Common myeloid progenitor, CD34-positive (primary cell): ENCODE measurements at places on chromosomes 3 and 15.

DNA sequence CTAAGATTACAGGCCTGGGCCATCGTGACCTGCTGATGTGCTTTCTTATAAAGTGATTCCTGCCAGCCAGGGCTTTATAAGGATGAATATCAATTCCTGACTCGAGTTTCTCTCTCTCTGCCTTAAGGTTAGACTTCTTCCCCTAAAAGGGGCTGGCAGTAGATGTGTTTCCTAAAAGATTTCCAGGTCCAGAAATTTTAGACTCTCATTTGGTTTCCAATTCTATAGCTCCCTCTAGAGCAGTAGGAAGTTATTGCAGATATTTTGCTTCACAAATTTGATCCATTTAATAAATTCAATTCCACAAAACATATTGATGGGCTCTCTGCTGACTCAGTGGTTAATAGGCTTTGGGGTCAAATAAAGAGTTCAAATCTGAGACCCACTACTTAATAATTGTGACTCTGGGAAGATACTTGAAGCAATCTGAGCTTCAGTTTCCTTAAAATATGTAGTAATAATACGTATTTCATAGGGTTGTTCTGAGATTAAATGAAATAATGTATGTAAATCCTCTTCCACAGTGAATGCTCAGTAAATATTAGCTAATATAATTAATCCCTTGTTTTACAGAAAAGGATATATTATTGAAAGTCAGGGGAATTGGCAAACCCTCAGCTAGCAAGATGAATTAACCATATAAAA, 2.1 kb downstream of the TRIM69 start:
- DNase-seq: peak; percentile 60

DNA sequence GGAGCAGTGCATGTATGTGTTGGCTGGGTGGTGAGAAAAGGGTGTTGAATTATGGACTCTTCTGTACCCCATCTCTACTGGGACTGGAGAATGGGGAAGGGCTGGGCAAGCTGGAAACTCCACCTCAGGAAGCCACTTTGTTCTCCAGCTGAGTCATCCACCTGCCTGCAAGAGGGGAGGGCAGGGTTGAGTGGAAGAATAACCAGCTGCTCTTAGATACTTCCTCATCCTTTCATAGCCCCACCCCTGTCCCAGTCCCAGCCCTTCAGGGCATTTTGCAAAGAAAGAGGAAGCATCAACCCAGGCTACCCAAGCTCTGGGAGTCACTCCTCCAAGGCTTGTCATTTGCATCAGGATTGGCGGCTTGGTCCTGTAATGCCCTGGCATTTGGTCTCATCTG, 33.1 kb downstream of the RAB11A start:
- peak; percentile 94 for DNase-seq

GRCh38 chr3:2485027-2485375, 386.3 kb downstream of the CNTN4 start:
- DNase-seq: no peak

- DNase-seq: no peak
Measured at GRCh38 chr3:53162672-53163443, 1.8 kb downstream of the PRKCD start.

DNA sequence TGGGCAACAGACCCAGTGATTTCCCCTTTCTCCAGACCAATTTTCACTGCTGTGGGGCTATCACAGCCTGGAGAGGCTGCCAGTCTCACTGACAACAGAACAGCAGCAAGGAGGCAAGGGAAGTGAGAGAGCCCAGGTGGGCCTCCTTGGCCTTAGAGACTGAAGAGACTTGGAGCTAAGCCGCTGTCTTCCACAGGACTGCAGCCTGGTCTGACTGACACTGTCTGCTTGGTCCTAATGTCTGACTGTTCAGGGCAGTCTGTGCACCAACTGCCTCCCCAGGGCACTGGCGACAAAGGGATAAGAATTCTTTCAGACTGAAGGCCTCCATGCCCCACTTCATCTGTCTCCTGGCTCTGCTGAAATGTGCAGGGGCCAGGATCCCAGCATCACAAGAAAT, 11.5 kb downstream of the POMGNT2 start:
- no peak for DNase-seq

DNA sequence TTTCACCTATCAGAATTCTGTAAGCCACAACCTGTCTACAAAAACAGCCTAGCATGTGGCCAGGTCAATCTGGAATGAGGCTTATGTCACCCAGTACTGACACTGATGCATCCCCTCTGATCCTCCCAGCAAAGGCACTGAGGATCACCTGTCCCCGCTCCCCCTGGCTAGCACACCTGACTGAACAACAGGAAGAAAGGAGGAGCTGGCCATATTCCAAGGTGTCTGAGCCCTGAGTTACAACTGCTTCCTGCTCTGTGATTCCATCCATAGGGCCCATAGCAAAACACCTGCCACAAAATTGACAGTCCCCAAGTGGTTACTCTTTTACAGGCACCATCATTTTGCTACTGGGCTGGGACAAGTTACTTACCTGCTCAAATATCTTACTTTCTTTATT, 555.5 kb upstream of the CFAP20DC start:
- DNase-seq: no peak

- peak; percentile 43 for DNase-seq
Measured at GRCh38 chr15:65521350-65521749, 3.9 kb upstream of the DPP8 start.

DNA sequence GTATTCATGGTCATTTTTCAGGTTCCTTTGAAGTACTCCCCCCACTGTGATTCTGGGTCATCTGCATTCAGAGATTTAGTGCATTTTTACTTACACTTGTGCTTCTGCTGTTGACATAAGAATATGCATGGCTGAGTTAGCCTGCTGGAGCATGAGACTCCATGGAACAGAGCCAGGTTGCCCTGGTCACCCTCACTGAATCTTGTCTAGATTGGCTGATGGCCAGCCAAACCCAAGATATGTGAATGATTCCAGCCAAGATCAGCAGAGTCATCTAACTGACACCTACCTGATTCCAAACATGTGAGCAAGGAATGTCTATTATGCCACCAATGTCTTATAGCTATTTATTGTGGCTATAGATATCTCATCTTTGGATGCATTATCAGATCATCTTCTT, 25.1 kb downstream of the DTWD1 start:
- no peak for DNase-seq

- DNase-seq: no peak
Measured at GRCh38 chr3:79016587-79017376, 751.0 kb downstream of the ROBO1 start.

DNA sequence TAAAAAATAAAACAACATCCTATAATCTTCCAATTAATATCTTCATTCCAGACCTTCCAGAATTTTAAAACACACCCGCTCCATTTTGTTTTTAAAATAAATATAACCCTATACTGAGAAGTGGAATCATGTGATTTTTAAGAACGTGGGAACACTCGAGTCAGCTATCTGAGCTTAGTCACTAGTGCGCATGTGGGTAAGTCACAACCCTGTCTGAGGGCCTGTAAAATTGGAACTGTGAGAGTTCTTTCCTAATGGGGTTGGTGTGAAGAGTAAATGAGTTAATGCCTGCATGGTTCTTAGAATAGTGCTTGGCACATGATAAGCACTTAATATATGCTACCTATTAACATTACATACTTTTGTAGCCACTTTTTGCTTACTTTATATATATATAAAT, 19.9 kb upstream of the POLR2M start:
- no peak for DNase-seq

DNA sequence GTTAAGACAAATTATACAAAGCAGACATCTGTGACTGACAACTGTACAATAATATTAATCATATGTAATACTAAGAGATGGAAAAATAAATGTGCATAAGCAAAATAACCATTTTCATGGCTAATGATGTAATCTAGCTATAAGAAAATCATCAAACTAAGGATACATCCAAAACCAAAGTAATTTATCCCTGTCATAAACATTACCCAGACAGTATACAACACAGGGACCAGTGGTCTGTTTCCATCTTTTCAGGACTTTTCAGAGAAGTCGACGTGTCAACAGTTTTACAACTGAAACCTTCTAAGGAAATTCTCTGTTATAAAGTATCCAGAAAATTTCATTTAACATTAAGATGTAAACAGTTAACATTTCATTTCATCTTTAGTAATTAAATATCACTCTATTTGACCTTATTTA, 11.0 kb downstream of the THBS1 start:
- DNase-seq: no peak

DNA sequence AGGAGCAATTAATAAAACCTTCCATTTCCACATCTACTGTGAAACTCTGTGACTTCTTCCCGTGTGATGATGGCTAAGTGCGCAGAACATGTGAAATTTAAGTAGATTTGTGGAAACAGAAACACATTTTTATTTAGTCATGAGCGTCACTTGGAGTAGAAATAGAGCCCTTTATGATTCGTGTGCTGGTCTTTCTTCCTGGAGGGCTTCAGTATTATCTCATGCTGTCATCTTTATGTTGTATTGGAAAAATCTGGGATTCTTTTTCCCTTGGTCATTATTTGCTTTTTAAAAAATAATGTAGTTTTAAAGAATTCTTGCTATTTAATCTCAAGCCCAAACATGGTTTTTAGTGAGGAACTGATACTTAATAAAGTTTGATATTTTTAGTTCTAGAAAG, 284.0 kb upstream of the CTDSPL start:
- DNase-seq: no peak

GRCh38 chr3:126685021-126685420, 19.0 kb upstream of the CHCHD6 start:
- no peak for DNase-seq

- no peak for DNase-seq
Measured at GRCh38 chr3:120560304-120561250, 35.6 kb upstream of the NDUFB4 start.

GRCh38 chr3:1179146-1179545, 86.3 kb downstream of the CNTN6 start:
- DNase-seq: no peak
